CD4-positive, alpha-beta memory T cell (primary cell): ENCODE measurements at places on chromosomes 4 and X. TPM values are rescaled to one million over a fixed set of nuclear protein-coding genes. Genes with fewer than 3 reads are reported as not detected.

Gene ARL9
- not detected for total RNA-seq

Gene BTC
- total RNA-seq, result not detected

Gene WAS
- 110 TPM for total RNA-seq

DNA sequence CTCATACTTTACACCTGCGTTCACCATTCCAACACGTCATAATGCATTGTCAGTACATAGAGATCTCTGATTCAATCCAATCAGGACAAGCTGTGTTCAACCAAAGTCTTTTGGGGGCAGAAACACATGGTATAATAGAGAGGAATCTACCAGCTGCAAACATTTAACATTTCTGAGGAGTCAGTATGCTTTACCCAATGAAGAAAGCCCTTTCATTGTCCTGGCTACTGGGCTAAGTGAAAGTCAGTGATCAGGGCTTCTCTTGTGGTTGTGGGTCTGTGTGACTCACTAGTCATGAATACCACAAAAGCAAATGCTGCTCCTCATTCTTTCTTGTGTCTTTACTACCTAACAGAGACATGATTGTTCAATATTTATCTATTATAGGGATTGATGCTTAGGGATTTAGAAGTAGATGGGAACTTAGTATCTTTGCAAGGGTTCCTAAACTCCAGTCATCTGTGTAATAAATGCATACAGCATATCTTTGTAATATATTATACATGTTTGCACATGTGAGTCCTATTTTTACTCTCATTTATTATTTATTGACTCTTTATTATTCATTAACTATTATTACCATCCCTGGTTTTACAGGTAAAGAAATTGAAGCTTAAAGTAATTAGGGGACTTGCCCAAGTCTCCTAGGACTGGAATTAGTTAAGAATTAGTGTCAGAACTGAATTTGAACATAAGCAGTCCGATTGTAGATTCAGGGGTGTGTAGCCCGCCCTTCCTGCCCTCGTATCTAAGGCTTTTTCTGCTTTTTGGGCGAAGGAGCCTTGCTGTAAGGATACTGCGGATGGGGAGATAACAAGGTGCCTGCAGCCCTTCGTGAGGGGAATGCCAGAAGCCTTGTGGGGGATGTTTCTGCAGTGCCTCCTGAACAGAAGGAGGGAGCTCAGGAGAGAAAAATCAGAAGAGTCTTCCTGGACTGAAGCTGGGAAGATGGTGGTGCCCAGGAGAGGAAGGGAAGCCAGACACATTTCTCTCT lies 353.1 kb upstream of the BOD1L1 start:
- H3K4me3 ChIP-seq, result no peak overlapping the region
- H3K4me1 ChIP-seq, result no peaks in the 10 kb centered on the region
- H3K36me3 ChIP-seq, result no peaks in the 10 kb centered on the region
- no peak for DNase-seq

GRCh38 chr4:89324671-89325070 lies 17.1 kb upstream of the GPRIN3 start:
- H3K27ac ChIP-seq, result no peak overlapping the region
- no peak overlapping the region for H3K4me3 ChIP-seq
- H3K27me3 ChIP-seq, result no peaks in the 10 kb centered on the region
